Naive thymus-derived CD8-positive, alpha-beta T cell (primary cell): ENCODE measurements at places on chromosomes 2 and 18. TPM values are rescaled to one million over a fixed set of nuclear protein-coding genes. Genes with fewer than 3 reads are reported as not detected.

- no peak for DNase-seq
Observed at GRCh38 chr2:237721458-237721857, 77.1 kb upstream of the RBM44 start.

GRCh38 chr2:175633227-175633626 lies 368.8 kb downstream of the LNPK start:
- DNase-seq = no peak

Gene ESCO1
- total RNA-seq = 33.0 TPM

GRCh38 chr2:10526281-10527000 lies 78.3 kb upstream of the ODC1 start:
- no peak for DNase-seq

- no peak for DNase-seq
Observed at GRCh38 chr2:45909677-45910191, 258.3 kb downstream of the PRKCE start.

GRCh38 chr2:61018318-61018755 lies 282 bp upstream of the PUS10 start:
- no peak for DNase-seq

Gene TMEM169
- 4.1 TPM for total RNA-seq

GRCh38 chr2:150601280-150602038 lies 114.0 kb upstream of the RND3 start:
- DNase-seq = no peak

GRCh38 chr2:74109551-74109950 lies 38.2 kb downstream of the BOLA3 start:
- DNase-seq = no peak

GRCh38 chr2:224570328-224570993 lies 14.7 kb downstream of the CUL3 start:
- DNase-seq = no peak
